ENCODE measurements at places on chromosomes 11 and 22.

DNA sequence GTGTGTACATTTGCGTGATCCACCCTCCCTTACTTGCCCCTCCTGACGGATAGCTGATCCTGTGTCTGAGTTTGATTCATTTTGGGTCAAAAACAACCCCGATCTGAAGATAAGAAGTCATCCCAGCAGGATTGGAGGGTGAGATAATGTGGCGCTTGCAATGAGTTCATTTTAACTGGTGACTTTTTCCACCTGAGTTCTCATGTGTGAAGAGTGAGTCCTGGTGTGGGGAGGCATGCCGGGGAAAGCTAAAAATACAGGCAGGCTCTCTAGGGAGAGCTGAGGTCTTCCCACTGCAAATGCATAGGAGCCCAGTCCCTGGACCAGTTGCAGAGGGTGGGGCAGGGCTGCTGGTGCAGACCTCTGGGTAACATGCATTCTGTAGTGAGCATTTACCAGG lies 35.7 kb upstream of the ELF5 start:
- DNase-seq = no peak

- DNase-seq = no peak
These were observed 160.7 kb downstream of the SOX6 start for GRCh38 chr11:16195651-16196050.

DNA sequence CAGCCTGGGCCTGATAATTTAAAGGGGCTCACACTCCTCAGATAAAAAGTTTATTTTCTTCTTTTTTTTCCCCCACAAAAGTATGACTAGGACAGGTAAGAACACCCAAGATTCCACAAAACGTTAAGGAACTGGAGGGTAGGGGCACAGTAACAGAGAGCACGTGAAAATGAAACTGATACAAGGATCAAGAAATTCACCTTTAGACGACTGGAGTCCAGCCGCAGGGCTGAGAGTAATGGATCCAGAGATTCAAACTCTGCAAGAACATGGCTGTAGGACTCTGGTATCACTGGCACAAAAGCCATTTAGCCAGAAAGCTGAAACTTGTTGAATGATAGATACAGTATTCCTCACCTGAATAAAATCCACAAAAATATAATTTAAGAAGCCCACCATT lies 4.4 kb downstream of the HPS5 start:
- no peak for DNase-seq

DNA sequence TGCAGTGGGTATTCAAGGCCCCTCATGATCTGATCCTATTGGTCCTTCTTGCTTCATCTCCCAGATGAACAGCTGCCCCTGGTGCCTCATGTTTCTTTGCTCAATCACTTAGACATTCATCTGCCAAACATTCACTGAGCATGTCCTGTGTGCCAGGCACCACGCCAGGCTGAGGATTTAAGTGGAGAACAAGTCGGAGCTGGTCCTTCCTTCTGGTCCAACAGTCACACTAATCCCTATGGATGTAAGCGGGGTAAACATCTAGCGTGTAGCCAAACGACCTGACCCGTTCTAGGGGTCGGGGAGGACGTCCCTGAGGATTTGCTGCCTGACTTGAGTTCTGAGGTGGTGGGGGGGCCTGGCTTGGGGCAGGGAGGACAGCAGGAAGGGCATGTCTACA lies 21.9 kb downstream of the ZMAT5 start:
- DNase-seq = no peak

GRCh38 chr11:120882175-120882574 lies 141.7 kb upstream of the TBCEL start:
- no peak for DNase-seq

GRCh38 chr11:106063009-106063408 lies 14.1 kb downstream of the KBTBD3 start:
- DNase-seq = no peak
